ENCODE measurements at places on chromosomes 11 and 22.

GRCh38 chr11:114398303-114398920, 1.9 kb downstream of the C11orf71 start:
- no peak for DNase-seq

DNA sequence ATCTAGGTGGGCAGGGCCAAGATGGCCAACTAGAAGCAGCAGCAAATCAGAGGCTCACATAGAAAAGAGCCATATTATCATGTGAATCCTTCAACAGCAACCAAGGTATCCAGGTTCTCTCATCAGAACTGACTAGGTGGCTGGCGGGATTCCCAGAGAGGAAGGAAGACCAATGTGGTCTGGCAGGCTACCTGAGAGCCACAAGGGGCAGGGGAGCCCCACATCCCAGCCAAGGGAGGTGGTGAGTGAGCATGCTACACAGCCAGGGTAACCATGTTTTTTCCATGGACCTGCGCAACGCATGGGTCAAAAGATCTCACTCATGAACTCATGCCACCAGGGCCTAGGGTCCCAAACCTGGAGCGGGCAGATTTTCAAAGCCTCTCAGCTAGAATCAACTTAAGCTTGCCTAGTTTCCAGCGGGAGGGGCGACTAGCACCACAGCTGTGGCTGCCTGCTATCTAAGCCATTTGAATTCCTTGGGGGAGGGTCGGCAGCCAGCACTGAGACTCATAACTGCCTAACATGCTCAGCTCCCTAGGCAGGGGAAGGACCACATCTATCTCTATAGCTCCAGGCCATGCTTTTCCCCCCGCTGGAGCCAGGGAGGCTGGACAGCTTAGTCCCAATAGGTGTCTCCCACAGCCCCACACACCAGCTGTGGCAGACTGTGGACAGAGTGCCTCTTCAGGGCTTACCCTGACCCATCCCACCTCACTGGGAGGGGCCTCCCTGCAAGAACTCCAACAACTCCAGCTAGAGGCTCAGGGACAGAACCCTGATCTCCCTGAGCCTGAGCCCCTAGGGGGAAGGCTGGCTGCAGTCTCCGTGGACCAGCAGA, 28.7 kb upstream of the CASP12 start:
- DNase-seq = no peak

GRCh38 chr11:79845002-79845709, 404.3 kb upstream of the TENM4 start:
- DNase-seq = no peak

DNA sequence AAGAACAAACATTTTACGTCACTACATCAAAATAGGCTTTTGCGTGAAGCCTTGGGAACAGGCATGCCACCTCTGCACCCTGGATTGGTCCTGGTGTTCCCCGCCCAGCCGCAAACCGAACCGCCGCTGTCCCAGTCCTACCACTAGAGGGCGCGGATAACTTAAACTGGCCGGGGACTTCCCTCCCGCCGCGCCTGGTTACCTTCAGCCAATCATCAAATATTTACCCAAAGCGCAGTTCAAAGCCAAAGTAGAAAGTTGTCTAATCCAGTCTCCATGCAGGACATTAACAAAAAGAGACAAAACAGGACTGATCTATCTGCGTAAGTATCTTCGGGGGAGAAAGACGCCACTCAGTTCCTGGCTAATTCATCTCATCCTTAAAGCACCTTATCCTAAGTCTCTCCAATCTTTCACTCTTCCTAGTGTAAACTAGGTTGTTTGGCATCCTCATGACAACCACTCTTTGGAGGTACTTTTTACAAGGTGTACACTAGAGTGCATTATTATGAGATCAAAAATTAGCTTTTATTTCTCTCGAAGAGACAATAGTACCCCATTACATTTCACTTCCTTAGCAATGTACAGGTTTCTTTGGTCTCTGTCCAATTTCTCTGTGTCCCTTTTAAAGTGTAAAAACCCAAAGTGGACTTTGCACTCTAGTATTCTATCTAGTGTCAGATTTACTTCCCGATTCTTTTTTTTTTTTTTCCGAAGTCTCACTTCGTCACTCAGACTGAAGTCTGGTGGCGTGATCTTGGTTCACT, 3.9 kb upstream of the CRY2 start:
- DNase-seq = peak; percentile 31

DNA sequence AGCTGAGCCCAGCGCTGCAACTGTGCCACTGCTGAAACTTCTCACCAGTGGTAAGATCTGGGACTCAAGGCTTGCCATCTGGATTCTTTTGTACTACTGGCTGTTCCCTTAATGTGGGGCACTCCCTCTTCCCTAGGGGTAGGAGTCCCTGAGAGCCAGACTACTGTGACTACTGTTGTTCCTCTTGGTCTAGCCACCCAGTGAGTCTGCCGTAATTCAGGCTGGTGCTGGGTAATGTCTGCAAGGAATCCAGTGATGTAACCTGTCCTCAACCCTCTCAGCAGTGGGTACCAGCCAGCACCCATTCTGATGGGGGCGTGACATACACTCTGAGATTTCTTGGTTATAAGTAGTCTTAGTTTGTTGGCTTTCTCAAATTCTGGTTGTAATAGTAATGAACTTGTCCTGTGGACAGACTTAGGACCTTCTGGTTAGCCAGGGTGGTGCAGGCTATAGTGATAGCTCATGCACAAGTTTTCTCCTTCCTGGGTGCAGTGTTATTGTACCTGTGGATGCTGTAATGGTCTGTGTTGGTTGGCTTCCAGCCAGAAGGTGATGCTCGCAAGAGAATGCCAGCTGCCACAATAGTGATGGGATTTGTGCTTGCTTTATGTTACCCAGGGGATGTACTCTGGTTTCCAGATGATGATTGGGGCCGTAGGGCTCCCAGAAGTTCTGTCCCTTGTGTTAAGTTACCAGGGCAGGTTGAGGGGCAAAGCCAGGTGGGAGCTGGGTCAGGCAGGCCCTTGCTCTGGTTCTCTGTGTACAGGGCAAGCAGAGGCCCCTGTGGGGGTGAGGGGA, 65.5 kb downstream of the ARHGAP42 start:
- DNase-seq = no peak

DNA sequence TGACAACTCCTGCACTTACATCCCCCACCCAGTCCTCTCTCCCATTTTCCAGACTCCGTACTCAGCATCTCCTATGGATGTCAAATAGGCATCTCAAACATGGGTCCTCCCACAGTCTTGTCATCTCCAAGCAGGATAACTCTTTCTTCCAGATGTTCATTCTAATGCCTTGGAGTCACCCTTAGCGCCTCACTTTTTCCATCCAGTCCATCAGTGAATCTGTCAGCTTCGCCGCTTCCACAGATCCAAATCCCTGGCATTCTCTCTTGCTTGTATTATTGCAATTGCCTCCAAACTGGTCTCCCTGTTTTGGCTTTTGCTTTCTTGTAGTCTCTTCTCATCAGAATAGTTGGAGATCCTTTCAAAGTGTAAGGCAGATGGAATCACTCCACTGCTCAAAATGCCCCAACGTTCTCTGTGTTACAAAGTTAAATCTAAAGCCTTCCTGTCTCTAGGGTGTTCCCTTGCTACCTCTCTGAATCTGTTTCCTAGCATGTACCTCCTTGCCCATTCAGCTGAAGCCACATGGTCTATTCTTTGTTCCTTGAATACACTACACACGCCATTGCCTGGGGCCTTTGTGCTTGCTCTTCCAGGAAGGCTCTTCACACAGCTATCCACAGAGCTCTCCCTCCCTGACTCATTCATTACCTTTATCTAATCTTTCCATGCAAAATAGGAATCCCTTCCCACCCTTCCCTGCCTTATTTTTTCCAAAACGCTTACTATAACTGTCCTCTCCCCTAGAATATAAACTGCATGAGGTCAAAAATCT, 64.8 kb downstream of the UBASH3B start:
- DNase-seq = no peak

DNA sequence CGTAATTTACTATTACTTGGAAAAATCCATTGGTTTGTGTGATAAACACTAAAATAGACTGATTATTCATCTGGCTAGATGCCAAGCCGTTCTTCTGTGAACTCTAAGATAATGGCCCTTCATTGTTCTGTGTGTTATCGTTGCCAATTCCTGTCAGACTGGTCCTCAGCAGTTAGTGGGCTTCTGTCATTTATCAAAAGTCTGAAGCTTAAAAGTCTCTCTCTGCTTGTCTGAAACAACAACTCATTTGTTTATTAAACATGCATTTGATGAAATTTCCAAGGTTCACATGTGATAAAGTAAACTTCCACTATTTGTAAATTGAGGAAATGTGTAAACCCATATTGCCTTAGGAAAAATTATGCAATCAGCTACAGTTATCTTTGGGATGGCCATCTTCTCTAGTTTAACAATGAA, 21.1 kb upstream of the RDX start:
- DNase-seq = no peak

DNA sequence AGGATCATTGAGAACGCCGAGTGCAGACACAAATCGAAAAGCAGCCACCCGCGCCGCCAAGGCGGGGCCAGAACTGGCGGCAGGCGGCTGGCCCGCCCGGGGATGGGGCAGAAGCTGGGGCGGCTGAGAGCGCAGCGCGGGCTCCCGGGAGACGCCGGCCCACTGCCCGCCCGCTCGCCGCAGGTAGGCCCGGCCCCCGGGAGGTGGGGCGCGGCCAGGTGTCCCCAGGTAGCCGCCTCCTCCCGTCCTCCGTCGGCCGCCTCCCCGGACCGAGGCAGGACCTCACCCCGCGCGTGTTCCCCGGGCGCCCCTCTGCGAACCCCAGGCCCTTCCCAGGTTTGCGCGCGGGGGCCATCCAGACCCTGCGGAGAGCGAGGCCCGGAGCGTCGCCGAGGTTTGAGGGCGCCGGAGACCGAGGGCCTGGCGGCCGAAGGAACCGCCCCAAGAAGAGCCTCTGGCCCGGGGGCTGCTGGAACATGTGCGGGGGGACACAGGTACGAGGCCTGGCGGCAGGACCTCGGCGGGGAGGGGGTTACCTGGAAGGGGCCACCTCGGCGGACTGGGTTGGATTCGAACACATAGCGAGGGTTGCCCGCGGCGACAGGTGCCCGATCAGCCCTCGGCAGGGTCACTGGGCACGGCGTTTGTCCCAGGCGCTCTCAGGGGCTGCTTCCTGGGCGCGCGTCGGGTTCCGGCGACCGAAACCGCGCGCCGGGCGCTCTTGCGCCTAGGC, at the start of gene PRRG4:
PRRG4 (plus strand) TSS at position 248 of the 733 bp plus-strand sequence. CDS start 603 bp downstream, outside the sequence.
- DNase-seq = no peak

DNA sequence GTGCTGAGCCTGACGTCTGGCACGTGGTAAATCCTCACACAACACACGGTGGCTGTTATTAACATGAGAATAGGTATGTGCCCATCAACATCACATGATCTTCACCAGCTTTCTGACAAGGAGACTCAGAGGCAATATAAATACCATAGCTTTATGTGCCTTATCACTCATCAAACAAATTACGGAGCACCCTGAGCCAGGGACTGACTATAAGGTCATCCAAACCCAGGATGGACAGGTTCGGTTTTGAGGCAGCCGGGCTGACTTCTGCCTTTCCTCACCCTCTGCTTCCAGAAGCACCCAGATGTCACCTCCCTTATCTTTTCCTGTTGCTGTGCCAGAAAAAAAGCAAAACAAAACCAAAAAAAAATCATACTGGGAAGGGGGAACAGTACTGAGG, 5.7 kb upstream of the PLAAT3 start:
- no peak for DNase-seq

GRCh38 chr11:31986201-31986889, 104.5 kb upstream of the RCN1 start:
- DNase-seq = peak; percentile 58

- no peak for DNase-seq
Measured at GRCh38 chr11:44623731-44624491, 58.4 kb downstream of the CD82 start.

DNA sequence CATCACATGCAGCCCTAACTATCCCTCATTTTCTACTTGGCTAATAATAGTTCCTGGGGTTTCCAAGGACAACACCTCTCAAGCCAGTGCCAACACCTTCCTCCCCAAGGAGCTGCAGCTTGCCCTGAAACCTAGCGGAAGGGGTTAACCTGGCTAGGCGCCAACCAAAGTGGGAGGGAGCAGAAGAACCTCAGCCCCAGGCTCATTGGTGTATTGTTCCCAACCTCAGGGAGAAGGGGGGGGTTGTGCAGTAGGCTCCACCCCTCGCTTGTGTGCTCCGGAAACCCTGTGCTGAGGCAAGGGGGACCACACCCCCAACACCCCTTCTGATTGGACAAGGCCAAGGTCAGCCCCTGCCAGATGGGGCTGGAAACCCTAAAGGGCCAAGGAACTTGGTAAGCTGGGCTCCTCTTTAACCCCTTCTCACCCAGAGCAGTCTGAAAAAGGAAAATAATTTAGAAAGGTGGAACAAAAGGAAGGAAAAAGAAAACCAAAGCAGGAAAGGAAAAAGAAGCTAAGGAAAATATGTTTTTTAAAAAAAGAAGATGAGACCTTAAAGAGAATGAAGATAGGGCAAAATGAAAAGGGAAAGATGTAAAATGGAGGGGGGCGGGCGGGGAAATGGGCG, 2.5 kb downstream of the MTA2 start:
- peak; percentile 16 for DNase-seq

GRCh38 chr11:60925868-60926267, 1.6 kb downstream of the TMEM132A start:
- DNase-seq = no peak

DNA sequence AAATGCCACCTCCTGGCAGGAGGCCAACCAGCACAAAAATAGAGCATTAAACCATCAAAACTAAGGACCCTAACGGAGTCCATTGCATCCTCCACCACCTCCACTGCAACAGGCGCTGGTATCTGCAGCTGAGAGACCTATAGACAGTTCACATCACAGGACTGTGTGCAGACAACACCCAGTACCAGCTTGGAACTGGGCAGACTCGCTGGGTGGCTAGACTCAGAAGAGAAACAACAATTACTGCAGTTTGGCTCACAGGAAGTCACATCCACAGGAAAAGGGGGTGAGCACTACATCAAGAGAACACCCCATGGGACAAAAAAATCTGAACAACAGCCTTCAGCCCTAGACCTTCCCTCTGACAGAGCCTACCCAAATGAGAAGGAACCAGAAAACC, 11.6 kb upstream of the TMEM45B start:
- no peak for DNase-seq

GRCh38 chr11:14894657-14895598, 2.9 kb upstream of the CYP2R1 start:
- no peak for DNase-seq
